ENCODE measurements at places on chromosomes 6 and 20.

DNA sequence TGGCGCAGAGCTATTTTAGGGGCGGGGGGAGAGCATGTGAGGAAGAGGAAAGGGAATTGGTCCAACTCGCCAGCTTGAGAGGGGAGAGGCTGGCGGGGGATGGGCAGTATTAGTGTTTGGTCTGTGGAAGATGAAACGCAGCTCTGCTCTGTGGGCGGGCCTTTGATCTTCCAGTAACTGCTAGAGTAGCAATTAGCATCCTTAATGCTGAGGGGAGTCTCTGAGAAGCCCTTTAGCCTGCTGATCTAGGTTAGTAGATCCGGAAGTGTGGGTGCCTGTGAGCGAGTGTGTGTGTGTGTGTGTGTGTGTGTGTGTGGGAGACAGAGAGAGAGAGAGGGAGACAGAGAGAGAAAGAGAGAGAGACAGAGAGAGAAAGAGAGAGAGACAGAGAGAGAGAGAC, 117.2 kb upstream of the BACH2 start:
- peaks cover 19% of the 10 kb centered on the region for H3K4me1 ChIP-seq
- peak; percentile 86 for DNase-seq
- no peak overlapping the region for H3K27ac ChIP-seq
- no peaks in the 10 kb centered on the region for H3K36me3 ChIP-seq
- peak overlapping the region; percentile 43 for H3K4me3 ChIP-seq

GRCh38 chr20:24737212-24737850, 211.7 kb upstream of the CST7 start:
- H3K36me3 ChIP-seq: no peaks in the 10 kb centered on the region
- peaks cover 6% of the 10 kb centered on the region for H3K4me1 ChIP-seq
- no peaks in the 10 kb centered on the region for H3K27me3 ChIP-seq
- H3K4me3 ChIP-seq: no peak overlapping the region

DNA sequence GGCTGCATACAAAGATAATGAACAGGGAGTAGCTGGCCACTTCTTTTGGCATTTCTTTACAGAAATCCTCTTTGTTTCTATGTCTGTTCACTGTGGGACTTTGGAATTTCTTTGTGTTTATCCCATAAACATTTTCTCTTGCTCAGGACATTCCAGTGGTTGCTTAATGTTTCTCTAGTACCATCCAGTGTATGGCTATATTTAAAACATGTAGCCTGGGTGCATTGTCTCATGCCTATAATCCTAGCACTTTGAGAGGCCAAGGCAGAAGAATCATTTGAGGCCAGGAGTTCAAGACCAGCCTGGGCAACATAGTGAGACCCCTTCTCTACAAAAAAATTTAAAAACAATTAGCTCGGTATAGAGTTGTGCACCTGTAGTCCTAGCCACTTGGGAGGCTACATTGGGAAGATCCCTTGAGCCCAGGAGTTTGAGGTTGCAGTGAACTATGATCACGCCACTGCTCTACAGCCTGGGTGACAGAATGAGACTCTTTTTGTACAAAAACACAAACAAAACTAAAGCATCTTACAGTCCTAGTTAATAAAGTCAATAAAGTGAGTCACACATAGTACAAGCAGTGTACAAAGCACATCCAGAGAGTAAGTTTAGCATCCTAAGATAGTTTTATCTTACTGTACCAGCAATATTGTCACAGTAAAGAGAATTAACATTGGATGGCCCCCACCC, 63.3 kb downstream of the ZFAND3 start:
- no peaks in the 10 kb centered on the region for H3K27me3 ChIP-seq
- H3K4me1 ChIP-seq: peaks cover 20% of the 10 kb centered on the region
- H3K36me3 ChIP-seq: no peaks in the 10 kb centered on the region
- H3K27ac ChIP-seq: no peak overlapping the region
- no peak for DNase-seq

- H3K36me3 ChIP-seq: no peaks in the 10 kb centered on the region
- no peaks in the 10 kb centered on the region for H3K4me1 ChIP-seq
- no peaks in the 10 kb centered on the region for H3K27me3 ChIP-seq
- H3K27ac ChIP-seq: no peak overlapping the region
- H3K4me3 ChIP-seq: no peak overlapping the region
- no peak for DNase-seq
Observed at GRCh38 chr6:32070814-32071543, 32.8 kb downstream of the CYP21A2 start.

GRCh38 chr6:36978421-36979346, 7.3 kb downstream of the MTCH1 start:
- no peak overlapping the region for H3K4me3 ChIP-seq
- no peaks in the 10 kb centered on the region for H3K27me3 ChIP-seq
- H3K4me1 ChIP-seq: peaks cover 40% of the 10 kb centered on the region
- no peak for DNase-seq
- no peak overlapping the region for H3K27ac ChIP-seq

- no peaks in the 10 kb centered on the region for H3K27me3 ChIP-seq
- H3K4me1 ChIP-seq: peaks cover 15% of the 10 kb centered on the region
- no peak overlapping the region for H3K4me3 ChIP-seq
- no peak for DNase-seq
Observed at GRCh38 chr6:122845464-122845863, 56.4 kb downstream of the SMPDL3A start.

DNA sequence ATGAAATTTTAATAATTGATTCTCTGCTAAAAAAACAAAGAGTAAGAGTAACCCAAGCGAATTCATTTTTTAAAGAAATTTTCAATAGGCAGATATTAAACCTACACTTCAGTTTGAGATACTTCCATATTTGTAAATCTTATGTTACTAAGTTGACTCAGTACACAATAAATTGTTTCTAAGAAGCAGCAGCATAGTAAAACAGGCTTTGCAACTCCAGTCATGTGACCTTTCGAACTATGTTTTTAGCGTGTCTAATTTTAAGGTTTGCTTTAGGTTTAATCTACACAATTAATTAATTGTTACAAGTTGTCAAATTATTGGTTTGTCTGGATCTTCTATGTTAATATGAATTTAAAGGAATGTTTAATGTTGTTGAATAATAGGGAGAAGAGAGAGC, 708.9 kb upstream of the CITED2 start:
- no peak overlapping the region for H3K27ac ChIP-seq
- DNase-seq: no peak
- H3K27me3 ChIP-seq: no peaks in the 10 kb centered on the region
- H3K4me3 ChIP-seq: no peak overlapping the region
- no peaks in the 10 kb centered on the region for H3K36me3 ChIP-seq
- H3K4me1 ChIP-seq: no peaks in the 10 kb centered on the region

GRCh38 chr6:33147807-33148666, 44.2 kb downstream of the COL11A2 start:
- DNase-seq: peak; percentile 77
- 0 out of 2 replicates have a peak overlapping the region, but pooled peaks have one; percentile 8 for H3K27ac ChIP-seq
- H3K36me3 ChIP-seq: no peaks in the 10 kb centered on the region
- no peak overlapping the region for H3K4me3 ChIP-seq
- H3K27me3 ChIP-seq: no peaks in the 10 kb centered on the region

- no peaks in the 10 kb centered on the region for H3K36me3 ChIP-seq
- H3K27ac ChIP-seq: no peak overlapping the region
- H3K4me1 ChIP-seq: no peaks in the 10 kb centered on the region
- DNase-seq: no peak
- no peaks in the 10 kb centered on the region for H3K27me3 ChIP-seq
Observed at GRCh38 chr6:158031381-158032353, 50.0 kb downstream of the SYNJ2 start.

GRCh38 chr6:125310994-125311649, 9.4 kb upstream of the HDDC2 start:
- DNase-seq: peak; percentile 86
- no peak overlapping the region for H3K4me3 ChIP-seq
- no peaks in the 10 kb centered on the region for H3K27me3 ChIP-seq
- H3K4me1 ChIP-seq: peaks cover 6% of the 10 kb centered on the region
- no peak overlapping the region for H3K27ac ChIP-seq

All from GM23338 (cell line).